ENCODE measurements at places on chromosomes 5 and 9.

DNA sequence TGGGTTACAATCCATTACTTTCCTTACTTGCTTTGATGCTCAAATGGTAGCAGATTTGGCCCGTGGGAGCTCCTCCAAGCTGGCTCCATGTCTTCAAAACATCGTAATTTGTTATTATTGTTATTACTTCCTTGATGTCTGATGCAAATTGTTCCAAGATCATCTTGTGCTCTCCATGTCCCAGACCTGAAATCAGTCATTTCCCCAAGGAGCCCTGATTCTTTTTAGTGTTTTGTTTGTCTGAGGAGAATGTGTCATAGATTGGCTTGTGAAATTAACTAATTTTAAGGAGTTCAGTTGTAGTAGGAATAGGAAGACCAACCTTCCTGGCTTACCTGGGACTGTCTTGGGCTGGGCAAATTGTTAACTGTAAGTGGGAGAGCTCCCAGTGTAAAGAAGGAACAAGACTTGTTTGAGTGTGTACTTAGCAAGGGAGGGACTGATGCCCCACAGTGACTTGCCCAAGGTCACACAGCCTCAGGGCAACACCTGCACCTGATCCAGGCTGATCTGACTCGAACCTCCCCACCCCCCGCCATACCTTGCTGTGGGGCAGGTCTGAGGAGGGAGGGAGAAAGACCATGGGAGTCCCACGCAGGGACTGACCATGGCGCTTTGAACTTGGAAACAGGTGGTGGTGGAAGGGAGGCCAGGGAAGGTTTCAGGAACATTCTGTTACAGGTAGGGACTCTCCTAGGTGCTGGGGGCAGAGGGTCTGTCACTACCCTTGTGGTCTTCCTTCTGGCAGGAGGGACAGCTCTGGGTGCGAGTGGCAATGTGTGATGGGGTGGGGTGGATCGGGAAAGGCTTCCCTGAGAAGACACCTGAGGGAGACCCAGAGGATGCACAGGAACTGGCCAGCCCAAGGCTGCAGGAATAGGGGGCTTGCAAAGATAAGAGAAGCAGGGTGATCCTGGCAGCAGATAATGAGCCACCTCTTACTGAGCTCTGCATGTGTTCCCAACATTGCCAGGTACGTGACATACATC is 2.7 kb upstream of the BICD2 start:
- no peak for DNase-seq

DNA sequence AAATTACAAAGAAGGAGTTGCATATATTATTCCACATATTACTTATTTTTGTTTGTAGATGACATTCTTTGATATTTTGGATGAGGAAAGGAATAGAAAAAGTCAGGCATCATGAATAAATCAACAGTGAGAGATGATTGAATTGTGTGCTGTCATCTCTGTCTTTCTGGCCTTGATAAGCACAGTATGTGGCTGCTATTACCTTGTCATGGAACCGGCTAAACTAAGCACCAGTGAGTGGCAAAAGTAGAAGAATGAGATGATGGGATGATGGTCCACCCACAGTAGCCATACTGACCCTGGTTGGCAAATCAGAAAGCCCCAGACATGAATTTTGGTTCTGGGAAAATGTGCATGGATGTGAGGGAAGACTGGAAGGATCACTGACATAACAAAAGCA is 361.2 kb upstream of the DMAC1 start:
- DNase-seq = no peak

DNA sequence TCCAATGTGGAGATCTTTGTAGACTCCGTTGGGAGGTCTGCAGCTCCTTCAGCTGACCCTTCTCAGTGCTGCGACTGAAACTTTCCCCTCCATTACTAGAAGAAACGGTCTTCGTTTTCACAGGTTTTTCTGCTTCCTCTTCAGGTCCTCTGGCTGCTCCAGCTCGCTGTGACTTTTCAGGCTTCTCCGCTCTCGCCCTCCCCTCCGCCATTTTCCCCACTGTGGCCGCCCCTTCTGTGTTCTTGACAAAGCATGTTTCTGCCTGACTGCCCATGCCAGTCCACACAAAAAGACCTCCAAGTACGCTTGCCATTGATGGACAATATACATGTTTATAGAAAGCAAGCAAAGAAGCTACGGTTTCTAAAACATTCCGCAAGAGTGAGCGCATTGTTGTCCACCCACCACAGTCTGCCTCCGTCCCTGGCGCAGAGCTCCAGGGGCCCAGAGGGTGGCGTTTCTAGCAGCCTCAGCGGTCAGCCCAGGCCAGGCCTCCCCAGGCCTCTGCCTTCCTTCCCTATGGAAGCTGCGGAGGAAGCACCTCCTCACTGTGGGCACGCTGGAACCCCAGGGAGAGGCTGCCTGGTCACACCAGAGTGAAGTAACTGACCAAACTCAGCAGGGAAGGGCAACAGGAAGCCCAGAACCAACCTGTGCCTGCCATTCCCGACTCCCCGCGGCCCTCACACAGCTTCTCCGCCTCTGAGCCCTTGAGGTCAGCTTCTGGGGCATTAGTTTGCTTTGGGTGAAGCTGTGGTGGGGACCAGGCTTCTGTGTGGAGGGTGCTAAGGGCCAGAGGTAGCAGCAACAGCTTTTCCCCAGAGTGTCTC is 19.9 kb upstream of the S1PR3 start:
- no peak for DNase-seq

DNA sequence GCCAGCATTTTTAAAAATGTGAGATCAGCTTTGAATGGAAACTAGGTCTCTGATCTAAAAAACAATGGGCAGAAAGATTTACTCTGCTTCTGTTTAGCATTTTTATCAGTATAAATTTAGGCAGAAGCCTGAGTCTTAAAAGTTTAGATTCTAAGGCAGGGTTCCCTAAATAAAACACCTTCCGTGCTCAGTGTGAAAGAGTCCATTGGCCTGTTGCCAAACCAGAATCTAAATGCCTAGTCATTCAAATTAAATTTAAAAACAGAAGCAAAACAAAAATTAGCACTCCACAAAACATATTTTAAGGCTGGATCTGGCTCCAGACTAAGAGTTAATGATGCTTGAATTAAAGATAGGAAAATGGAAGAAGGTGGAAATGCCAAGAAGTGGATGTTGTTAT is 4.5 kb downstream of the TYRP1 start:
- no peak for DNase-seq

DNA sequence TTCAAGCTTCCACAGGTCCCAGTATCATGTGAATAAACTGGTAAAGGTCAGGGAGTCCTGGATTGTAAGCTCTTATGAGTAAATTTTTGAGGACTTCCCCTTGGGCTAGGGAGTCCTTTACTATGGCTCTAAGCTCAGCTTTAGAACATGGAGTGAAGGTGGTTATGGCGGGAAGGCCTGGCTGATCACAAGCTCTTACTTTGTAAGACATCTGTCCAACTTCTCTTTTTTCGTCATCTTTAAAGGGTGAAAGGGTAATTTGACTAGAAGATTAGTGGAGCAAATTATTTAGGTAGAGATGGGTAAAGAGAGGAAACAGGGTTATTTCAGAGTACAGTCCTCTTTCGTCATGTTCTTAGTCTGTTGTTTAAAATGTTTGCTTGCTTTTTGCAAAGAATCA is 155.4 kb downstream of the AOPEP start:
- no peak for DNase-seq

DNA sequence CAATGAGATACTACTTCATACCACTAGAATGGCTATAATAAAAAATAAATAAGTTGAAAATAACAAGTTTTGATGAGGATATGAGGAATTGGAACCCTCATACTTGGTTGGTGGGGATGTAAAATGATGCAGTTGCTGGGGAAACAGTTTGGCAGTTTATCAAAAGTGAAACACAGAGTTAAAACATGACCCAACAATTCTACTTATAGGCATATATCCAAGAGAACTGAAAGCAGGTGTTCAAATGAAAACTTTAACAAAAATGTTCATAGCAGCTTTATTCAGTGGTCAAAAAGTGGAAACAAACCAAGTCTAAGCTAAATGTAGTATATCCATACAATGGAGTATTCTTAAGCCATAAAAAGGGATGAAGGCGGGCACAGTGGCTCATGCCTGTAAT is 13.1 kb upstream of the LHFPL2 start:
- DNase-seq = no peak

DNA sequence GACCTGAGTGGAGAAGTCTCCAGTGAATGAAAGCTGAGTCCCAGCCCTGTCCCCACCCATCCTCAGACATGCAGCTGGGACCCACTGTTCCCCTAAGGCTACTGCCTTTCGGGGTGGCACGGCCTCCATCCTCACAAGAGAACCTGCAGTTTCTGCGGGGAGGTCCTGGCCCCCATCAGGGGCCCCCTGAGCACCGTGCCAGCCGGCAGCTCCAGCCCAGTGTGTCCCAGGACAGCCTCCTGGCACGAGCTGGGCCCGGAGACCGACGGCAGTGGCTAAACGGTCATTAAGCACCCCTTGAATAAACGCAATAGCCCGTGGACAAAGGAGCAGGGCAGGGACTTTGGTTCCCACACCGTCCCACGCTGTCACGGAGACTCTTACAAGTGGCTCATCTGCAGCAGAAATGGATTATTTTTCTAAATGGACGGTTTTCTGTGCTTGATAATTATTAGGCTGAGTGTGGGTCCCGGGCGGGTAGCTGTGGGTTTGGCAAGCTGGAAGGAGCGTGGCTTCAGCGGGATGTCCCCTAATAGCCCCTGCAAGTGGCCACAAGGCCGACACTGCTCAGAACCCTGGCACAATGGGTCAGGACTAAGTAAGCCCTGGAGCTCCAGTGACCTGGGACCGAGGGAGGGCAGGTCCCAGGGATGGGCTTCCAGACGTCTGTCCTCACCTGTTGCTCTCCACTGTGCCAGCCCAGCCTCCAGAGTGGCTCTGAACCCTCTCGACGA is 17.4 kb downstream of the FAM78A start:
- DNase-seq = no peak

DNA sequence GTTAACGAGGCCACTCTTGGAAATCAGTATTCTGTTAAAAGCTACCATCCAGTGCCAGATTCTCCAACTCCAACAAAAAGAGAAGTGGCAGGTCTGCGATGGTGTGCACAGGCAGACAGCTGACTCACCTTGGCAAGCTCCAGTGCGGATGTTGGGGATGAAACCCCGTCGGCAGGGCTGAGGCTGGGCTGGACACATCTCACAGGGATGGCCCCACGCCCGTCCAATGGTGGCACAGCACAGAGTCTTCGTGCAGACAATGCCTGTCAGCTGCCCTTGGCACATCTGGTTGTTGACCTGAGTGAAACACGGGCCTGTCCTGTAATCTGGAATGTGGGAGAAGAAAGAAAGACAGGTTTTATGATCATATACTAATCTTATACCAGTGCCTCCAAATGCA is 73.4 kb downstream of the FBN2 start:
- DNase-seq = no peak

DNA sequence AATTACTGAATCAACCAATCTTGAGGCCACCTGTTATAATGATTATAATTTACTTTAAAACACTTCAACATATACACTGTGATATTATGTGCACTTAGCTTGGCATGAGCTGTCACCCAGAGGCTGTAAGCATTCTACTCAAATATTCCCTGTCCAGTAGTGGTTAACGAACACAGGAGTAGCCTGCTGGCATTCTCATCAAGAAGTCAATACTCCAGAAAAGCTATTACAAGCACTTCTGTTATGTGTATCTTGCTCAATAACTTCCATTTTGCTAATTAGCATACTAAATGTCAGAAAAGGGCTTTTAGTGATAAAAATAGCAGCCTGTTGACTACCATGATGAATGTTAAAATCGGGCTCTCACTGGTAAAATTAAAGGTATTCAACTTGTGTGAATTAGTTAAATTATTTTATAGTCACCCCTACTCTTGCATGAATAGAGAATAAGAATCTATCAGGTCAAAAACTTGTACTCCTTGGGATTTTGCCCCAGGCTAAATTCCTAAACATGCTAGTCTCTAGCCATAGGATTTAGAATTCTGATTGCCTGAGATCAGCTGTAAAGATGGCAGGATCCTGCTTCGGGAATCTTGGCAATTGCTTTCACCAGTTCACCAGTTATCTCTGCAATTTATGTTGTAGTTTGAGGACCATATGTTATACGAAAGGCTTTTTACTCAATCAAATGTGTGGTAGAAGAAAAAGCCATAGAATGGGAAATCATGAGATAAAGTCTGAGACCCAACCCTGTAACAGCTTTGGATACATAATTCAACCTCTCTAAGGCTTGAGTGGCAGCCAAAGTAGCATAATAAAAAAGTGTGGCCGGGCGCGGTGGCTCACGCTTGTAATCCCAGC is 43.4 kb upstream of the PAM start:
- DNase-seq = no peak

DNA sequence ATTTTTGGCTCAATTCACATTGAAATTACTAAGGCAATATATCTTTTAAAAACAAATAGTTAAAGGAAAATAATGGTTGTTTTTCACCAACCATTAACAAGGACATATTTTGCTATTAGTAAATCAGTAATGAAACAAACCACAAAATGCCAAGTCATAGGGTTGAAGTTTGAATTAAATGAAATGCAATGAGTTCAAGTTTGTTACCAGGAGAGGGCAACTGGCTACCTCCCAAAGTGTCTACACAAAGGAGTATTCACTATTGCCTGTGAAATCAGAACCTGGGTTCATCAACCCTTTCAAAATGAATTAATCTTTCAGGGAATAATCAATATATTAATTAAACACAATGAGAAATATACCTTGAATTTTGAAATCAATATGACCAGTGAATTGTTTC is 138.4 kb upstream of the DMRTA1 start:
- DNase-seq = no peak

Data from activated T-helper 1 cell treated with Interleukin-2 at 50 U/mL for 16 hours (primary cell).